ENCODE measurements at places on chromosomes 4 and X.

DNA sequence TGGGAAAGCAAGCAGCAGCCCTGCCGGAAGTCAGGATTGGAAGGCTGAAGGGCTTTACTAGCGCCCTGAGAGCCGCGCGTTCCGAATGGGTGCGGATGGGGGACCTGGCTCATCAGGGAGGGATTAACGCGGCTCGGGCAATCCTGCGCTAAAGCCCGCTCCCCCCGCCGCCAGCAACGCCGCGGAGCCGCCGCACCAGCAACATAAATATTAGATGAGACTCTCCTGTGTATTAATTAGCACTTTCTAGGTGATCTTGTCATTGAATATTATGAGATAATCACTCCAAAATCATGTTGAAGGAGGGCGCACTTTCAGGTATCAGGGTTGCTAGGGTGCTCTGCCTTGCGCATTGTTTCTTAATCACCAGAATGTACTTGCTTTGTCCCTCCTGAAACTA is 357.2 kb upstream of the FAM241A start:
- DNase-seq, result no peak

GRCh38 chr4:86272669-86273068 is 87.2 kb downstream of the MAPK10 start:
- no peak for DNase-seq

GRCh38 chr4:61049018-61049417 is 151.1 kb upstream of the ADGRL3 start:
- DNase-seq, result no peak

- DNase-seq, result no peak
Measured at GRCh38 chrX:17027931-17028330, 81.5 kb downstream of the REPS2 start.

GRCh38 chrX:13126775-13127174 is 82.4 kb upstream of the FAM9C start:
- no peak for DNase-seq

- no peak for DNase-seq
Measured at GRCh38 chrX:133308499-133308897, 90.3 kb upstream of the TFDP3 start.

DNA sequence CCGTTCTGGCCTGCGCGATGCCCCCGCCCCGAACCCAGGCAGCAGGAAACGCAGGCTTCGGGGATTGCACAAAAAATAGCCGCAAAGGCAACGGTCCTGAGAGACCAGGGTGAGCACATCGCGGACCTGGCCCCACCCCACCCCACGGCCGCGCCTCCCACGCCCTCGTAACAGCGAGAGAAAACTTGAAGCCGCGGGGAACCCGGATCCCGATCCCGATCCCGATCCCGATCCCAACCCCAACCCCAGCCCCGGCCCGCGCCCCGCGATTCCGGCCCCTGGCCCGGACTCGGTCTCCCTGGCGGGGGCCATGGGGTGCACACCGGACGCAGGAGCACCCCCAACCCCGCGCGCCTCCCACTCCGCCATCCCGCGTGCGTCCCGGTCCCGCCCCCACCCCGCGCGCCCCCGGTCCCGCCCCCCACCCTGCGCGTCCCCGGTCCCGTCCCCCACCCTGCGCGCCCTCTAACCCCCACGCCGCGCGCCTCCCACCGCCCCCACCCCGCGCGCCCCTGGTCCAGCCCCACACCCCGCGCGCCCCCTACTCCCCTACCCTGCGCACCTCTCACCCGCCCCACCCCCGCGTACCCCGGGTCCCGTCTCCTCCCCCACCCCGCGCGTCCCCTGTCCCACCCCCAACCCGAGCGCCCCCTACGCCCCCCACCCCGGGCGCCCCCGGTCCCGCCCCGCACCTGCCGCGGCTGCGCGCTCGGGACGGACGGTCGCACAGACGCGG is 29.0 kb downstream of the NOP14 start:
- DNase-seq, result peak; percentile 53

- no peak for DNase-seq
Measured at GRCh38 chr4:73727685-73728084, 12.7 kb upstream of the CXCL8 start.

GRCh38 chr4:141642711-141643110 is 6.3 kb downstream of the IL15 start:
- no peak for DNase-seq

DNA sequence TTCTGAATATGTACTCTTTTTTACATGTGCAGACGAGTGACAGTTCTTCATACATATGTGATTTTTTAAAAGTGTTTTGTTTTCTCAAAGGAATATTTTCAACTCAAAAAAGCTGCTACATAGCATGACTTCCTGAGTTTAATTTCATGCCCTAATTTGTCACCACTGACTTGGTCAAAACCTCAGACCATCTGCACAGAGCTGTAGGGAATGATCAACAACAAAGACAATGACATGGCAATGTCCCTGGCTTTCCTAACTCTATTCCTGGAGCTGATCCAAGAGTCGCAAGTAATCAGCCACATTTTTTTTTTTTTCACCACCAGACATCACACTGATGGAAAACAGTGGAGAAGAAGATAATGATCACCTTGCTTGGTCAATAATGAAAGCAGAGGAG is 97.7 kb downstream of the TMA16 start:
- DNase-seq, result no peak

- DNase-seq, result no peak
Measured at GRCh38 chr4:88297725-88298454, 13.5 kb upstream of the PPM1K start.

GRCh38 chr4:164753873-164754488 is at the start of gene SMIM31:
SMIM31 (plus strand) TSS chr4:164754131; CDS start chr4:164770444, 16,313 bp downstream.
- no peak for DNase-seq

GRCh38 chr4:22625311-22625710 is 67.4 kb upstream of the GBA3 start:
- DNase-seq, result no peak

- no peak for DNase-seq
Measured at GRCh38 chr4:141241986-141242385, 21.3 kb downstream of the ZNF330 start.
